Dermis blood vessel endothelial cell (primary cell): ENCODE measurements at places on chromosomes 2 and 18.

DNA sequence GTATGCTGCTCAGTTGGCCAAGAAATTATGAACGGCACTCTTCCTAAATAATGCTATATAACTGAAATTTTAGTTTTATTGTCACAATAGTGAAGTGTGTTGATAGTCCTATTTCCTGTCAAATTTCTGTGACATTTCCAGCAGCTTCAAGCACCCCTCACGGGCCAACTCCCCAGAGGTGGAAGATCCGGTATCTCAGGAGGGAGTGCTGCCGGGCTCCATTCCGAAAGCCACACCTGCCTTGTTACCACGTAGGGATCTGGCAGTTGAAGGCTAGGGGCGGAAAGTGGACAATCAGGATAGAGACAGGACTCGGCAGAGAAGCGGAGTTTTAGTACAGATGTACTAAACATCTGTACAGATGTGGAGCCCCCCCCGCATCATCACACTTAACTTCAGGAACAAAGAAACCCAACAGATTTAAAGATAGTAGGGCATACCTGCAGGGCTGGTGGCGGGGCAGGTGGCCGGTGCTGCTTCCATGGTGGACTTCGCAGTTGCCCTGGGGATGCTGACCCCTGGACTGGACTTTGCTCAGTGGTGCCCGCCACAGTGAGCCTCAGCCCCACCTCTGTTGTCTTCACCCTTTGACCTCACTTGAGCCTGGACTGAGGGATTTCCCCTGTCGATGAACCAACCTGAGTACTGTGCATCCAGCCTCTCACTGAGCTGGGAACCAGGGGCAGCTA is 22.3 kb downstream of the ASAP2 start:
- DNase-seq = no peak

DNA sequence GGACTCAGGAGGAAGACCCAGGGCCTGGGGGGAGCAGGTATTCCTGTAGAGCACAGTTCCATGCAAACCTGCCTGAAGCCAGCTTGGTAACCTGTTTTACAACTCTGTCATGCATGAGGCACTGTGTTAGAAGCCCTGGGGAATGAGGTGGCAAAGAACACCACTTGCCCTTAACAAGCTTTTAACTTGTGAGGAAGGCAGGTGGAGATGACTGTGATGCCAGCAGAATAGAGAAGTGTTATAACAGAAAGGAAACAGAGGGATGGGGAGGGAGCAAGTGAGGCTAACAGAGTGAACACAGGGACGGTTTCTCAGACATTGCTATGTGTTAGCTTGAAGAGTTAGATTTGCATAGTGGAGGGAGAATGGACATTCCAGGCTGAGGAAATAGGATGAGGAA is 11.5 kb upstream of the IL1A start:
- DNase-seq = no peak

DNA sequence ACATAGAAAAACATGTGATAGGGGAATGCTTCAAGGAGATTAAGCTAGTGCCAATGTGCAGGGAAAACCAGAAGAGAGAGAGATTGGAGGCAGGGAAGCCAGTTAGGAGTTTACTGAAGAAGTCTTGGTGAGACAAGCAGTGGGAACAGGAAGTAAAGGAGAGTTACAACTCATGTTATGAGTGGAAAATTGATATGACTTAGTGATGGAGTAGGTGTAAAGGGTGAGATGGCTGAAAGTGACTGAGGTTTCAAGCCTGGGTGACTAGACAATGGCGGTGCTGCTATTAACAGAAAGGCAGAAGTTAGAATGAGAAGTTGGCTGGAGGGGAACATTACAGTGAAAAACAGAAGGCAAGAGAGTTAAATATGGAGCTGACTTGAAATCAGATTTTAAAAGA is 16.5 kb downstream of the DOK1 start:
- no peak for DNase-seq

GRCh38 chr2:128501700-128502099 is 183.0 kb upstream of the HS6ST1 start:
- DNase-seq = no peak

GRCh38 chr2:105432044-105432399 is 33.2 kb upstream of the FHL2 start:
- no peak for DNase-seq

DNA sequence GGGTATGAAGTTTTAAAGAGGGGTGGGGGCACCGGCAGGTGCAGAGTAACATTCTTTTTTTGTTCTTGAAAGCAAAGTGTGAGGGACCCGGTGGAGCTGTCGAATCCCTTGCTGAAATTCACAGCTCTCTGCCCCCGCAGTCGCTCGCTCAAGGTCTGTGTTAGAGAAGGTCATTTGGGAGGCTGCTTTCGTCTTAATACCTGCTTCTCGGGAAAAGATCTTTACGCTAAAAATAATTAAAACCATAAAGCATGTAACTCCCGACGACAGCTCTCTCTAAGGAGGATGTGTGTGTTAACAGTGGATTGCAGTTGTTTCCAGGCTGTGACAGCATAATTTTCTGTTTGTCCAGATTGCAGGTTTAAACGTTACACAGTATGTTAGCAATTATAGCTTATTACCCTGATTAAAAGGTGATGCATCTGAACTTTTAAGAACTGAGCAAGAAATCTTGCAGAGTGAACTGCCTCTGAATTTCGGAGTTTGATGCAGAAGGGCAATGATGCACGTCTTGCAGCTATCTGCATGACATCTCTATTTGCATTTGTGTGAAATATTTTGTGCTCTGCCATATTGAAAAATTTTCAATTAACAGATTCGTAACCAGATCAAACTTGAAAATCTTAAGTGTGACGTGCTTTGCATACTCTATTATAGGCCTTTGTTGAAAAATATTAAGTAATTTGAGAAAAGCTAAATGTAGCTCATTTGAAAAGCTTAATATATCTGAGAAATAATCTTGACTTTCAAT is 954 bp downstream of the RAPGEF4 start:
- DNase-seq = peak; percentile 8

DNA sequence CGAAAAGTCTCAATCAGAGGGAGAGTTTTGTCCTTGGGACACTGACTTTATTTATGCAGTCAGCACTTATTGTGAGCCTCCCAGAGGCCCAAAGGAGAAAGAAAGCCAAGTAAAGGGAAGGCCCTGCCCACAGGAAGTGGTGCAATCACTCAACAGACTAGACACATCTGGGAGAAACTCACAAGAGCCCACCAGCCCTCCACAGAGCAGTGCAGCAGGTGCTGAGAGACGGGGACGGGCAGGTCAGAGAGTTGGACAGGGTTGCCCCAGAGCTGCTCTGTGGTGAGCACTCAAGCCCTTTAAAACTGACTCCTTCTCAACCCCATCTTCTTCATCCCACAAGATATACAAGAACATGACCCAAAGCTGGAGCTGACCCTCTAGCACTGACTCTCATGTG is 96.0 kb downstream of the TFCP2L1 start:
- no peak for DNase-seq

DNA sequence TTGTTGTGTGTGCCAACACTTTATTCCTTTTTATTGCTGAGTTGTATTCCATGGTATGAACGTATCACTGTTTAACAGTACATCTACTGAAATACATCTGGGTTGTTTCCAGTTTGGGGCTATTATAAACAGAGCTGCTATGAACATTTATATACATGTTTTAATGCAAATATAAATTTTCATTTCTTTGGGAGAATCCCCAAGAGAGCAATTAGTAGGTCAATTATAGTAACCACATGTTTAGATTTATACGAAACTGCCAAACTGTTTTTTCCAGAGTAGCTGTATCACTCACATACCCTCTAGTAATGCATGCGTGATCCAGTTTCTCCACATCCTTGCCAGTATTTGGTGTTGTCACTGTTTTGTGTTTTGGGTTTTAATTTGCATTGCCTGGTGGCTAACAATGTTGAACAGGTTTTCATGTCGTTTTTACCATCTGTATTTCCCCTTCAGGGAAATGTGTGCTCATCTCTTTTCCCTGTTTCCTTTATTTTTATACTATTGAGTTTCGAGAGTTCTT is 81.0 kb downstream of the TMEM131 start:
- no peak for DNase-seq

GRCh38 chr2:148930046-148930775 is 55.2 kb downstream of the KIF5C start:
- DNase-seq = no peak

GRCh38 chr2:49004036-49004626 is 150.2 kb downstream of the FSHR start:
- no peak for DNase-seq
